ENCODE measurements at places on chromosomes 1 and 21.

GRCh38 chr21:19076031-19076430 lies 672.4 kb upstream of the TMPRSS15 start:
- no peak for DNase-seq

- DNase-seq, result no peak
These were observed 274.4 kb downstream of the PCP4 start for GRCh38 chr21:40141621-40142020.

GRCh38 chr1:204225841-204226735 lies 12.3 kb upstream of the GOLT1A start:
- no peak for DNase-seq

GRCh38 chr1:27864264-27864895 lies 8.0 kb upstream of the THEMIS2 start:
- DNase-seq, result no peak

- DNase-seq, result no peak
These were observed 5.4 kb downstream of the PAX7 start for GRCh38 chr1:18635891-18636595.

DNA sequence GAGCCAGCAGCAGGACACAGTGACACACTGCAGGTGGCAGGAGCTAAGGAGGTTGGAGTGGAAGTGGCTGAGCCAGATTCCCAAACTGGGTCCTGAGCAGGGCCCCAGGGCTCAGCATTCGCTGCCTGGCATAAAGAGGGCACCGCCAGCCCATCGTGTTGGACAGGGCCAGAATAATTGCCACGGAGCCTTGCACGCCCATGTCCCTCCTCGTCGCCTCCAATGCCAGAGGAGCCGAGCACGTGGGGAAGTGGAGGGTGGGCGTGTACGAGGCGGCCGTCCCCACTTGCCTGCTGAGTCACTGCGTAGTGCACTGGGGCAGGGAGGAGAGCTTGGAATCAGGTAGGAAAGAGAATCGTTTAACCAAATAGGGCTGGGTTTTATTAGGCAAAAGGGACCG lies 26.1 kb upstream of the LRRC47 start:
- DNase-seq, result no peak

- DNase-seq, result no peak
These were observed 60.4 kb downstream of the OBSCN start for GRCh38 chr1:228267962-228268880.

DNA sequence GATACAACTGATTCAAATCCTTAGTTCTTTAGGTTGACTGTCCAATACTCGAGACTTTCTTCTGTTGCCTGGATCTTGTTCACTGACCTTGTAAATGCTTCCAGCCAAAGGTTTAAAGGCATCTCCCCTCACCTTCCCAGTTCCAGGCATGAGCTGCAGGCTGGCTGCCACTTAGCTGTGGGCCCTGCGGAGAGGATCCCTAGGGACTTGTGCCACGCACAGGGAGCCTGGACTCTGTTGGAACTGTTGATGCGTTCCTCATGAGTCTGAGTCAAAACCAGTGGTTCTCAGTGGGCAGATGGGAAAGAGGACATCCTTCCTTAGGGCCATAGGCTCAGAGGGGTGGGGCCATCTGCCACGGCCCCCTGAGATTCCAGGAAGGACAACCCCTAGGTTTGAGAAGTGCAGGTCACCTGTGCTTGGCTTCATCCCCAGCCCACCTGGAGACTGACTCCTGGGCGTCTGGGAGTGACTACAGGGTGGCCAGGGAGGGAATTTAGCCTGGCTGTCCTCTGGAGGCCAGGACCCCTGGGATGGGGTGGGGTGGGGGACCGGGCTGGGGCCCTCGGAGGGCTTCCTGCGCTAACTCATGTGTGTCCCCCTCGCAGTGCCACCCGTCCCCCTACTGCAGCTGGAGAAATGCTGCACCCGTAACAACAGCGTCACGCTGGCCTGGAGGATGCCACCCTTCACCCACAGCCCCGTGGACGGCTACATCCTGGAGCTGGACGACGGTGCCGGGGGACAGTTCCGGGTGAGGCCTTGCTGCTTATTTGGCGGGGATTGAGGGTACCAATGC lies 37.6 kb upstream of the GNPAT start:
- DNase-seq, result no peak

GRCh38 chr21:29236201-29236600 lies 62.5 kb upstream of the BACH1 start:
- no peak for DNase-seq

GRCh38 chr1:67429528-67430357 lies 459 bp downstream of the SERBP1 start:
- DNase-seq, result no peak

DNA sequence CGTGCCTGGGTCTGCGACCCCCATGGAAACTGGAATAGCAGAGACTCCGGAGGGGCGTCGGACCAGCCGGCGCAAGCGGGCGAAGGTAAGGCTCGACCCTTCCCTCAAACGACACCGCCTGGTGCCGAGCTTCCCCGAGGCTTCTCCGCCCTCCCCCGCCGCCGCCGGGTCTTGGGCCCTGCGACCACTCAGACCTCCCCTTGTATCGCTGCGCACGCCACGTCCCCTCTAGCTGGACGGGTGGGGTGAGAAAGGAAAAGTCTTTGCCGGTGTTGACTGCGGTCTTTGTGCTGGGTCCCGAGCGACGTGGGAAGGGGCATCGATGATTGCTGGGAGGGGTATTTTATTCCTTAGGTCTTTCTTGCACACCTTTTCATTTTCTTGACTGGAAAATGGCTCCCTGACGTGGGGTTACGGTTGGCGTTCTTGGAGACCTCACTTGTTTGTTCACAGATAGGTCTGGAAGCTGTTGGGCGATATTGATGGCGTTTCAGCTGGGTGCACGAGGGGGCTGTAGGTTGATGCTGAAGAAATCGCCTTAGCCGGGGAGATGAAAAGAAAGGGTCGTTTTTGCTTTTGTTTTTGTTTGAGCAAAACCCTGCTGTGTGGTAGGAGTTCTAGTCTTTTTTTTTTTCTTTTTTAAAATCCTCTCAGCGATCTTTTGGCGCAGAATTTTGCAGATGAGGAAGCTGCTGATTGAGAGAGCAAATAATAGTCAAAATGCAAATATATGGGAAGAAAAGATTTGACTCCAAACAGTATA lies 776 bp downstream of the KDM1A start:
- DNase-seq, result no peak

- peak; percentile 97 for DNase-seq
These were observed at the start of gene BCAS2 for GRCh38 chr1:114581335-114582287. TSS of gene BCAS2 (minus strand) at chr1:114581615. CDS start at chr1:114581591, 24 bp downstream.

GRCh38 chr1:28426831-28427230 lies 57.3 kb downstream of the PHACTR4 start:
- DNase-seq, result no peak

DNA sequence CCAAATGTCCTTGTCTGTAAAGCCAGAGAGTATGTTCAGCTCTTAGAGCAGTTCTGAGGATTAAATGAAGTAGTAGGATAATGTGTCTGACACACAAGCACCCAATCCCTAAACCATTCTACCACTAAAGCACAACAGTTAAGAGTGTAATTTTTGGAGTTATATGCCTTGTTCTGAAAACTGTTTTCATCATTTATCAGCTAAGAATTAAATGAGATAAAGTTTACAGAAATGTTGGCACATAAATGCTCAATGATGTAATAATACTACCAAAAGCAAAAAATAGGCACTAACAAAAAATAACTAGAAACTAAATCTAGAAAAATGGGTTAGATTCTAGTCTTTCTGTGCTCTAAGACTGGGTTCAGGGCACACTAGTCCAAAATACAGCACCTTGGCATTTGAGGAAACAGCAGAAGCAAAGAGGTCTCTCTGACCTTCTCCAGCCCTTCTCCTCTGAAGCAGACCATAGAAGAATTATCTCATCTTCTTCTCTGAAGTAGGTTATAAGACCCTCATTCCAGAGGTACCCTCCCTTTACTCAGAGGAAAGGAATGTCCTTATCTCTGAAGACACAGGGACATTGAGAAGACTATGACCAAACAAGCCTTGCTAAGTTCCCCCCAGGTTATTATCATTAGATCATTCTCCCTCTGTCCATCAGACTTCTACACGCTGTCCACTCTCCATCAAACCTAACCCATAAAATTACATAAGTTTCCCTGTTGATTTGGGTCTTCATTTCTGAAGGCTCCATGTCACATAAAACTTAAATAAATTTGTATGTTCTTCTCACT lies 20.6 kb downstream of the ABL2 start:
- DNase-seq, result no peak

GRCh38 chr1:150273311-150273710 lies 721 bp downstream of the C1orf54 start:
- no peak for DNase-seq

Measured in foreskin melanocyte (primary cell).